ENCODE measurements at places on chromosomes 16 and 17.
A peak's percentile ranks its signal among the peaks of the same experiment; 100 is the strongest.

- no peak for DNase-seq
These were observed 23.7 kb upstream of the NPTX1 start for GRCh38 chr17:80499961-80500665.

- DNase-seq, result peak; percentile 31
These were observed 122.3 kb downstream of the CDK5R1 start for GRCh38 chr17:32609085-32609484.

- DNase-seq, result no peak
These were observed 25.6 kb upstream of the ABCC11 start for GRCh38 chr16:48272837-48273421.

GRCh38 chr17:1045456-1045855 lies 48.5 kb downstream of the TIMM22 start:
- no peak for DNase-seq

DNA sequence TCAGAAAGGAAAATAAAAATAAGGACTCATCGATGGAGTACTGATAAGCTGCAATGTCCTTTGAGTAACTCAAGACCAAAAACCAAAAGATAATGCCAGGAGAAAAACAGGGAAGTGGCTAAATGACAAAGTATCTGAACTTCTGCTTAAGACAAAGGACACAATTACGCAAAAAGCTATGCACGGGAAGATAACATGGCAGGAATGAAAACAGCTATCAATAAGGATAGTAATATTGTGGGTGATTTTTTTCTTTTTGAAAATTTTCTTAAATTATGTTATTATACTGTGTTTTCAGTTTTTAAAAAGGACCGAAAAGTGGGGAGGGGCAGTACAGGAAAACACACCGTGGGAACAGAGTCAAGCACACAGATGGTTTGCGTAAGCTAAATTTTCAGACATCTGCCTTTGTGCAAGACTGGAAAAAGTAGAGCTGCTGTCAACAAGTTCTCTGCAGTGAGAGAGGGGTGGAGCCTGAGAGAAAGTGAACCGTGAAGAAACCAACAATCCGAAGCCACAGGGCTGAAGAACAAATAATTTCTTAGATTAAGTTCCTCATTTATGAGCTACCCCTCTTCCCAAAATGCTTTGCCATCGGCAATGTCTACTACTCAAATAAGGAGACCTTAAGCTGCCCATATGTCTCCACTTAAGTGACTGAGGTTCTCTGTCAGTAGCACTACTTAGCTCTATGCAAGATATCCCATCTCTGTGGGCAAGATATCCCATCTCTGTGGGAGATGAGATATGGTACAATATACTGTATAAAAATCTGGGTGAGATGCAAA lies 99.9 kb upstream of the CORO6 start:
- DNase-seq, result no peak

- no peak for DNase-seq
These were observed 159.1 kb downstream of the PRKCA start for GRCh38 chr17:66461343-66461995.

GRCh38 chr16:23865853-23866252 lies 30.1 kb downstream of the PRKCB start:
- no peak for DNase-seq

DNA sequence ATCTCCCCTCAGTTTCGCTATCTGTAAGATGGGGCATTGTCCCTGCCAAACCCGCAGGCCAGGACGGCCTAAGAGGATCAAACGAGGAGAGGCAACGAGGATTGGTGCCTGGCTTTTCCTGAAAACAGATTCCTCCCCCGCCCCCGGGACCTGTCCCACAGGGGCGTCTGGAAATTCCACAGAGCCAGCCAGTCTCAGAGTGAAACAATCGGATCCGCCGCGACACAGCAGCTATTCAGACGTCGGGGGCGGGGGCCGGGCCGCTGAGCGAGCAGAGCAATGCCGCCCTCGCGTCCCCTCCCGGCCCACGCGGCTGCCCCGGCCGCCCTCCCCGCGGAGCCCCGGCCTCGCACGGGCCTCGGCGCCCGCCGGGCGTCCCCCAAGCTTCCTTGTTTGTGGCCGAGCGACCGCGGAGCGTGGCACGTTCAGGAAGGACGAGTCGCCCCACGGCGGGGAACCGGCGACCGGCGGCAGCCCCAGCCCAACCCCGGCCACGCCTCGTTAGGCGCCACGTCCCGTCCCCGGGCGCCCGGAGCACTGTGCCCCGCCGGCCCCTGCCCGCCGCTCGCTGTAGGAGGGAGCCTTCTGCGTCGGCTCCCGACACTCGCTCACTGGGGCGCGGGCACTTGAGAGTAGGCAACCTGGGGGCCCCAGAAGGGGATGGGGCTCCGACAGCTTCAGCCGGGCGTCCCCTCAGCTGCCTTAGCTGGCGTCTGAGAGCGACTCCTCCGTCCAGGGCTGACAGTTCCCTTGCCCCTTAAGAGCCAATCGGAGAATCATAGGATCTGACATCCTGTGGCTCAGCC lies 29.6 kb upstream of the PHOSPHO1 start:
- DNase-seq, result peak; percentile 20

DNA sequence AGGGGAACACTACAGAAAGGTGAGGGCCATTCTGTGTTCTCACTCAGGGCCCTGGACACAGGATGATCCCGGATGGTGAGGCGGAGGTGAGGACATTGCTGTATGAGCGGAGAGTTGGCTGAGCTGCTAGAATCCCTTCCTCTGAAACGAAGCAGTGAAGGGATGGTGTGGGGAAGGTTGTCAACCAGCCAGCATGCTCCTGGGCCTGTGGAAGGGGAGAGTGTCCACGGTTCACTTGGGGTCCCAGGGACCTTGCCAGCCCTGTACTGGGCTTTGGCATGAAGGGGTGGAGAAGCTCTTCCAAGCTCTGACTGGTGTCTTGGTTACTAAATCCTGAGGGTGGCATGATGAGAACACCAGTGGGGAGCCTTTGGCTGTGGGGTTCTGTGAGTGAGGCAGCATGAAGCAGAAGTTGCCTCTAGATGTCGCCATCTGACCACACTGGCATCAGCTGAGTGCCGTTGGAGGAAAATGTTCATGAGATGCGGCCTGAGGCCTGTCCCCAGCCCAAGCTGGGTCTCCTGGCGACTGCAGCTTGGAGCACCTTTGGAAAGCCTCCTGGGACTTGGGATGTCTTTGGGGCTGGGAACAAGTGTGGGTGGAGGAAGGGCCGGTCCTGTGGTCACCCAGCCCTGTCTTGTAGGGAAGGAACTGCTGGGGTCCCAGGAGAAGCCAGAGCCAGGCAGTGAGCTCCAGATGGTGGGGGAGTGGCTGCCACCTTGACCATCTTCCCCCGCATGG lies 14.8 kb downstream of the PDP2 start:
- DNase-seq, result no peak

- no peak for DNase-seq
These were observed 63.4 kb upstream of the GSG1L start for GRCh38 chr16:28126684-28127620.

DNA sequence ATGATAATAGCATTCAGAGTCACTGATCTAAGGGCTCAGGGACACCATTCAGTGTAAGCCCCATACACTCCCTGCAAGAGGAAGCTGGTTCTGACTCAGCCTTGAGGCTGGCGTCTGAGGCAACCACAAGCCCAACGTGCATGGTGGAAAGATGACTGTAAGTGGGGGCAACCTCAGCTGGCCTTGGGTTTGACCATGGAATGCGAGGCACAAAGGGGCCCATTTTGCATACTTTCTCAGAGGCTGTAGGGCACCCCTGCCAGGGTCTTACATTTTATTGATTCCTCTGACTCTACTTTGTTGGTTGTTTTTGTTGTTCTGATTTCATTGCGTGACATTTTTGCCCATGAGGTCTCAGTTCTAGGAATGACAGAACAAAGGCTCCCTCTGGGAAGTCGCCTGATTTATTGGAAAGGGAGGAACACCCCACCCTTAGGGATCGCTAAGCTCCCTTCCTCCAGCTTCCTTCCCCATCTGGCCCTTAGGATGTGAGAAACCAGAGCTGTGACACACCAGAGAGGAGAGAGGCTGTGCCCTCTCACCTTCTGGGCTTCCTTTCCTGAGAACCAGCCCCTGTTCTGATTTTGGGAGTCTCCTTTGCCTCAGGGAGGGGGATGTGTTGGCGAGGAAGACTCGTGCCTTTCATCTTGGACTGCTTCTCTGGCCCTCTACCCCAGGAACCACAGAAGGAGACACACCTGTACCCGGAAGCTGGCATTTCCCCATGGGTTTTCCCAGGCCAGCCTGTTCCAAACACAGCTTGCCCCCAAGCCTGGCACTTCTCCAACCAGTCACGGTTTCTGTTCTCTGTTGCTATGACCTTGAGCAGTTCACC lies 5.6 kb upstream of the CIITA start:
- peak; percentile 35 for DNase-seq

Data from stimulated activated CD8-positive, alpha-beta memory T cell treated with anti-CD3 and anti-CD28 coated beads, Interleukin-7, amount 100 ng/mL, for 24 hours (primary cell).